SJSA1 (cell line): ENCODE measurements at places on chromosomes 1 and 21.

DNA sequence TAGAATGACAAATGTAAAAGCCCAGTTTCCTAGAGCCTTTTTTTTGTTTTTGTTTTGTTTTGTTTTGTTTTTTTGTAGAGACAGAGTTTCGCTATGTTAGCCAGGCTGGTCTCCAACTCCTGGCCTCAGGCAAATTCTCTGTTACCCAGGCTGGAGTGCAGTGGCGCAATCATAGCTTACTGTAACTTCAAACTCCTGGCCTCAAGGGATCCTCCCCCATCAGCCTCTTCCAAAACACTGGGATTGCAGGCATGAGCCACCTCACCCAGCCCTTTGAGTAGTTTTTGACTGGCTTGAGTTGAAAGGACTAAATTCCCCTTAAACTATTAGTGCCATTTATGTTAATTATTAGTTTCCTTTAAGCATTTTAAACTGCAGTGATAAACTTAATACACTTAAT, 28.8 kb upstream of the ZBTB18 start:
- no peak for DNase-seq
- no peaks in the 10 kb centered on the region for H3K36me3 ChIP-seq
- H3K27ac ChIP-seq, result no peak overlapping the region
- no peak overlapping the region for H3K4me3 ChIP-seq
- H3K27me3 ChIP-seq, result no peaks in the 10 kb centered on the region

GRCh38 chr1:54764922-54765561, 719 bp upstream of the PARS2 start:
- peak overlapping the region; percentile 14; the same call in 1 of the 2 replicates for H3K27ac ChIP-seq
- no peak for DNase-seq
- peak overlapping the region; percentile 71 for H3K4me3 ChIP-seq
- H3K27me3 ChIP-seq, result no peaks in the 10 kb centered on the region
- 0 out of 2 replicates have a peak, but pooled peaks cover 4% of the 10 kb centered on the region for H3K36me3 ChIP-seq

DNA sequence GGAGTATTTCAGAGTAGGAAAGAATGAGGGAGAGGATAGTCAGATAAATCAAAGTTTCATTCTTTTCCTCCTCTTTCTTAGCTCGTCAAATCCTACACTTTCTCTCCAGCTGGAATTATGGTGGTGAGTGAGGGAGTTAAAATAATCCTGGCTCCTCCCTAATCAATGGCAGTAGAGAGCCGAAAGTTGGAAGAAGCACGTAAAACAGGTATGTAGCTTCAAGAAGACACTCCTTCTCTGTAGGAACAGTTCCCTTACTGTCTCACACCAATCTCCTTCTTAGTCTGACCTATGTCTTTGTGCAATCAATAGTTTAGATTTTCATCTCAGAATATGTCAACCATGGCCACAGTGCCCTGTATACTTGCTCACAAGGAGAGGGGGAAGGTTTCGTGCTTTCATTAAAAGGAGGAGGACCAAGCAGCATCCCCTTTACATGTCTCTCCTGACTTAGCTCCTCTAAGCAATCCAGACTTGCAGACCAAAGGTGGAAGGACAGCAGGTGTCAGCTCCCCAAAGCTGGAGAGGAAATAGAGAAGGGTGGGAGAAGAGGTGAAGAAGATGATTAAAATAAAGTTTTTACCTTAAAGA, 878 bp downstream of the MINDY1 start:
- peak overlapping the region; percentile 35 for H3K4me3 ChIP-seq
- no peak for DNase-seq
- no peaks in the 10 kb centered on the region; the same call in 1 of the 2 replicates for H3K36me3 ChIP-seq
- no peak overlapping the region for H3K27ac ChIP-seq

GRCh38 chr1:235958021-235958420, 91.3 kb upstream of the LYST start:
- no peak overlapping the region for H3K27ac ChIP-seq
- no peaks in the 10 kb centered on the region for H3K36me3 ChIP-seq
- H3K4me3 ChIP-seq, result no peak overlapping the region
- DNase-seq, result no peak

GRCh38 chr1:151013518-151013917, 5.3 kb downstream of the PRUNE1 start:
- no peaks in the 10 kb centered on the region for H3K27me3 ChIP-seq
- peaks cover 7% of the 10 kb centered on the region for H3K4me1 ChIP-seq
- no peak overlapping the region for H3K27ac ChIP-seq
- peaks cover 10% of the 10 kb centered on the region for H3K36me3 ChIP-seq
- no peak for DNase-seq
- H3K4me3 ChIP-seq, result no peak overlapping the region

- H3K36me3 ChIP-seq, result no peaks in the 10 kb centered on the region
- H3K27ac ChIP-seq, result no peak overlapping the region
- no peaks in the 10 kb centered on the region for H3K4me1 ChIP-seq
- H3K27me3 ChIP-seq, result 0 out of 2 replicates have a peak, but pooled peaks cover 2% of the 10 kb centered on the region
- no peak for DNase-seq
Measured at GRCh38 chr1:30226648-30227047, 496.7 kb downstream of the MATN1 start.

DNA sequence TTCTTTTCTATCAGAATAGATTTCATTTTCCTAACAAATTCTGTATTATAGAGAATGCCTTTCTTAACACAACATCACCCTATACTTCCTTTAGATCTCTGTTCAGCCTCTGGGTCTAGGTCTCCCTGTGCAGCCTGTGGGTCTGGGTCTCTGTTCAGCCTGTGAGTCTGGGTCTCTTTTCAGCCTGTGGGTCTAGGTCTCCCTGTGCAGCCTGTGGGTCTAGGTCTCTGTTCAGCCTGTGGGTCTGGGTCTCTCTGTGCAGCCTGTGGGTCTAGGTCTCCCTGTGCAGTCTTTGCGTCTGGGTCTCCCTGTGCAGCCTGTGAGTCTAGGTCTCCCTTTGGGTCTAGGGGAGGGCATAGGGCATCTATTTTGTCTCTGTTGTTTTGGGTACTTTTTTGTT, 59.6 kb upstream of the DIP2A start:
- H3K27ac ChIP-seq, result no peak overlapping the region
- H3K4me3 ChIP-seq, result no peak overlapping the region
- H3K4me1 ChIP-seq, result no peaks in the 10 kb centered on the region
- no peaks in the 10 kb centered on the region for H3K27me3 ChIP-seq

- H3K27me3 ChIP-seq, result no peaks in the 10 kb centered on the region; the same call in 1 of the 2 replicates
- no peak for DNase-seq
- H3K4me3 ChIP-seq, result no peak overlapping the region
- H3K4me1 ChIP-seq, result no peaks in the 10 kb centered on the region
Measured at GRCh38 chr1:70486676-70487458, 75.8 kb downstream of the CTH start.

DNA sequence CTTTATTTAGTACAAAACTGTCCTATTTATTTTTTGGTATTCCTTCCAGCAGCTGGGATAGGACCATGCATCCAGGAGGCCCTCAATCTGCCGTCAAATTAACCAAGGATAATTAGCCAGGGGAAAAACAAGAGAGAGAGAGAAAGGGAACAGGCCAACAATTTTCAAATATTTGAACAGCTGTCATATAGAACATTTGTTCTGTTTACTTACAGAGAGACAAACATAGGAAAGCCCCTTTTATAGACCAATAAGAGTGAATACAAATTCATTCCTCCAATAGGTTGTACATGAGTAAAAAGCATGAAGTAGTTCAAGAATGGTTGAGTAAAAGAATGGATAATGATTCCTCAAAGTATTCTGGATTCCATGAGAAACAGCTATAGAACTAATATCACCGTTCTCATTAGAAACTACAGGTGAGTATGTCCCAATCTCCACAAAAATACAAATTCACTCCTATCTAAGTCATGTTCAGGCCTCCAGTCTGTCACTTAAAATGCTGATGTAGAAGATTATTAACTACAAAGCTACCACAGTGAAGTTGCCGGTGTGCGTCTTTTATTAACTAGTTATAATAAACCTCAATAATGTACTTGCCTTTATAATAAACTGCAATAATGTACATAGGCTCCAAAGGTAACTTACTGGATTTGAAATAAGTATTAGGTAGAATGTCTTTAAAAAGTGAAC, 64.8 kb upstream of the GNG4 start:
- DNase-seq, result no peak
- H3K4me3 ChIP-seq, result no peak overlapping the region
- no peaks in the 10 kb centered on the region for H3K36me3 ChIP-seq
- H3K4me1 ChIP-seq, result no peaks in the 10 kb centered on the region
- H3K27me3 ChIP-seq, result no peaks in the 10 kb centered on the region
- H3K27ac ChIP-seq, result no peak overlapping the region

- no peak for DNase-seq
- no peaks in the 10 kb centered on the region for H3K27me3 ChIP-seq
- no peak overlapping the region for H3K27ac ChIP-seq
- H3K4me1 ChIP-seq, result no peaks in the 10 kb centered on the region
Measured at GRCh38 chr1:173224949-173225348, 17.8 kb upstream of the TNFSF4 start.

DNA sequence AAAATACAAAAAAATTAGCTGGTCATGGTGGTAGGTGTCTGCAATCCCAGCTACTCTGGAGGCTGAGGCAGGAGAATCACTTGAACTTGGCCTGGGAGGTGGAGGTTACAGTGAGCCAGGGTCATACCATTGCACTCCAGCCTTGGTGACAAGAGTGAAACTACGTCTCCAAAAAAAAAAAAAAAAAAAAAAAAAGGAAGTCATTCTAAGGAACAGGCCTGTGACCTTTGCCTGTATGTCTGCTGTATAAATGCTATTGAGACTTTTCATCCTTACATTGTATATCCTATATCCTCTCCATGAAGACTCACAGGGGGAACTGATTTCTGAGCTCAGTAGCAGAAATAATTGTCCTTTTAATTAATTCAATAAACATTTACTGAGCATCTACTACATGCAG, 7.5 kb upstream of the CTPS1 start:
- DNase-seq, result no peak
- H3K4me1 ChIP-seq, result peaks cover 33% of the 10 kb centered on the region
- no peaks in the 10 kb centered on the region for H3K27me3 ChIP-seq
- no peaks in the 10 kb centered on the region for H3K36me3 ChIP-seq
- H3K27ac ChIP-seq, result no peak overlapping the region
- H3K4me3 ChIP-seq, result no peak overlapping the region

GRCh38 chr21:27146268-27146667, 179.4 kb upstream of the ADAMTS5 start:
- H3K4me3 ChIP-seq, result no peak overlapping the region
- H3K36me3 ChIP-seq, result no peaks in the 10 kb centered on the region
- no peaks in the 10 kb centered on the region for H3K4me1 ChIP-seq
- H3K27ac ChIP-seq, result no peak overlapping the region
- H3K27me3 ChIP-seq, result no peaks in the 10 kb centered on the region

- H3K4me3 ChIP-seq, result no peak overlapping the region
- DNase-seq, result no peak
- peaks cover 11% of the 10 kb centered on the region; the same call in 1 of the 2 replicates for H3K27me3 ChIP-seq
- H3K4me1 ChIP-seq, result no peaks in the 10 kb centered on the region
- H3K27ac ChIP-seq, result no peak overlapping the region
- H3K36me3 ChIP-seq, result no peaks in the 10 kb centered on the region
Measured at GRCh38 chr1:54791880-54792522, 9.1 kb downstream of the TTC22 start.

- H3K4me3 ChIP-seq, result no peak overlapping the region
- H3K27me3 ChIP-seq, result no peaks in the 10 kb centered on the region
- no peaks in the 10 kb centered on the region for H3K36me3 ChIP-seq
- DNase-seq, result no peak
- no peaks in the 10 kb centered on the region for H3K4me1 ChIP-seq
Measured at GRCh38 chr21:34004013-34004938, 69.1 kb upstream of the MRPS6 start.

GRCh38 chr1:61142726-61143500, 60.6 kb downstream of the NFIA start:
- no peaks in the 10 kb centered on the region for H3K4me1 ChIP-seq
- no peaks in the 10 kb centered on the region for H3K36me3 ChIP-seq
- DNase-seq, result no peak
- no peak overlapping the region for H3K4me3 ChIP-seq
- no peaks in the 10 kb centered on the region for H3K27me3 ChIP-seq
- H3K27ac ChIP-seq, result no peak overlapping the region

- no peaks in the 10 kb centered on the region for H3K27me3 ChIP-seq
- H3K4me3 ChIP-seq, result no peak overlapping the region
- DNase-seq, result no peak
Measured at GRCh38 chr21:14451546-14451945, 68.6 kb upstream of the HSPA13 start.

GRCh38 chr1:206575165-206575893, 36.9 kb downstream of the EIF2D start:
- H3K4me3 ChIP-seq, result no peak overlapping the region
- H3K36me3 ChIP-seq, result no peaks in the 10 kb centered on the region
- DNase-seq, result no peak
- H3K27me3 ChIP-seq, result no peaks in the 10 kb centered on the region
- H3K4me1 ChIP-seq, result peaks cover 6% of the 10 kb centered on the region

GRCh38 chr1:92933459-92933858, 27.8 kb downstream of the DIPK1A start:
- H3K27ac ChIP-seq, result peak overlapping the region; percentile 61
- H3K4me3 ChIP-seq, result no peak overlapping the region
- H3K4me1 ChIP-seq, result peaks cover 31% of the 10 kb centered on the region
- peak; percentile 33 for DNase-seq
- no peaks in the 10 kb centered on the region for H3K36me3 ChIP-seq

DNA sequence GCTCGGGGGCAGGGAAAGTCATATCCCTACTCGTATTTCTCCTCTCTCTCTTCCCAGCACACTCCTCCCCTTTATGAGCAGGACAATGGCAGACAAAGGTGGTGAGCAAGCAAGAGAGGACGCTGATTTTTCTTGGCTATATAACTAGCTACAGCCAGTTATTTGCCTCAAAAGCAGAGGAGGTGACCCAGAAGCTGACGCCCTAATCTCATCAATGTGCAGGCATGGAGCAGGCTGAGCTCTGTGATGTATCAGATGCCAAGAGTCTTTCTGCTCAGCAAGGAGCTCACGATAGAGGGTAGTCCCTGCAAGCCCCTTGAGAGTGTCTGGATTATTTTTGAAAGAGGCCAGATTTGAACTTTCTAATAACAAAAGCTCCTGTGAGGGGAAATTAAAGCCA, 75.5 kb downstream of the ASTN1 start:
- H3K4me3 ChIP-seq, result no peak overlapping the region
- H3K4me1 ChIP-seq, result peaks cover 3% of the 10 kb centered on the region; the same call in 1 of the 2 replicates
- no peaks in the 10 kb centered on the region for H3K27me3 ChIP-seq
- H3K27ac ChIP-seq, result no peak overlapping the region

DNA sequence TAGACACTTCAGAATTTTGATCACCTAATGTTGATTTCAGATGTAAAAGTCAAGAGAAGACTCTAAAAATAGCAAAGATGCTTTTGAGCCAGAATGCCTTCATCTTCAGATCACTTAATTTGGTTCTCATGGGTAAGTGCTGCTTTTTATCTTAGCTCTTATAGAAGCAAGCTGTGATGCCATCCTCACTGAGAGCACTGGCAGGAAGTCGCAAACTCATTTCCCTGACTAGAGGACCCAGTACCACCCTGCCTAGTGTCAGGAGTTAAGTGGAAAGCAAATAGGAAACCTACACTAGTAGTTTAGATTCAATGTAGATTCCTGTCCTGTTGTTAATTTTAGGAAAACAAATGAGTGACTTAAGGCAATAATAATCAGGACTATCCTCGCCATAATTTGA, 12.1 kb downstream of the IFNAR2 start:
- H3K27ac ChIP-seq, result no peak overlapping the region
- peaks cover 21% of the 10 kb centered on the region for H3K36me3 ChIP-seq
- no peaks in the 10 kb centered on the region for H3K27me3 ChIP-seq

- H3K27ac ChIP-seq, result no peak overlapping the region
- DNase-seq, result no peak
- no peaks in the 10 kb centered on the region for H3K27me3 ChIP-seq
- H3K4me3 ChIP-seq, result no peak overlapping the region
Measured at GRCh38 chr21:45504516-45505415, 37.5 kb downstream of the SLC19A1 start.
